Stimulated activated CD8-positive, alpha-beta memory T cell treated with anti-CD3 and anti-CD28 coated beads, Interleukin-2, amount 100 ng/mL, for 1 hour (primary cell): ENCODE measurements at places on chromosomes 5 and 9.

GRCh38 chr9:113989714-113990569 is 88.2 kb downstream of the AMBP start:
- DNase-seq = no peak

DNA sequence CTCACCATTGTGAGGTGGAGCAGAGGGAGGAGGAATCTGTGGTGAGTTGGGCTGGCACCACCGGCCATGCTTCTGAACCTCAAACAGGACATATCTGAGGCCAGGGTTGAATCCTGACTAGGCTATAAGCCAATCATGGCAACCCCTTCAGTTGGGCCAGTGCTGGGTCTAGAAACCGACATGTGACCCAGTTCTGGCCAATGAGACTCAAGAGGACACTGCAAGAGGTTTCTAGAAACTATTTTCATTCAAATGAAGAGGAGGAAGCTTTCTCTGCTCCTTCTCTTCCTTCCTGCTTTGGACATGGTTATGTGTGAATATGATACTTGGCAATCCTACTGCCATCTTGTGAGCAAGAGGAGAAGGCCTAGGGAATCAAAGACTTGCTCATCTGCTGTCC is 417.7 kb downstream of the SEMA5A start:
- DNase-seq = no peak

- no peak for DNase-seq
These were observed 16.9 kb upstream of the NANS start for GRCh38 chr9:98039607-98040017.

GRCh38 chr5:59421986-59422941 is 471.3 kb downstream of the PDE4D start:
- DNase-seq = no peak

GRCh38 chr9:89980600-89980999 is 375.8 kb downstream of the GADD45G start:
- DNase-seq = no peak

DNA sequence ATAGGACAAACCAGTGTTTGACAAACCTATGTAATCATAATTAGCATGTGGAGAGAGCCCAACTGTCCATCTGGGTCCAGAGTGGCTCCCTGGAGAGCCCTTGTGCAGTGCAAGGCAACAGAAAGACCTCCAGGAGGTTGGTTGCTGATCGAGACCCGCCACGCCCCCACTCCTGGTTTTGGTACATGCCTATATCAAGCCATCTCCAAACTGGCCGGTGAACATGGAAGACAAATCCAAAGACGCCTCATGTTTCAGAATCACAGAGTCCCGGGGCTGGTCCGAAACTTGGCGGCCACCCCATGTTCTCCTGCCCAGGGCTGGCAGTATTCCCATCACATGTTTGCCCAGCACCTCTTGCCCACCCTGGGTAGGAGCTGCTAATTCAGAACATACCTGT is 140.2 kb downstream of the PAX5 start:
- DNase-seq = no peak

GRCh38 chr9:98763986-98764745 is 32.2 kb downstream of the ANKS6 start:
- DNase-seq = no peak
